Brain microvascular endothelial cell (primary cell): ENCODE measurements at places on chromosomes 12 and 14.

GRCh38 chr12:47819138-47819895, 386 bp downstream of the HDAC7 start:
- no peak for DNase-seq

DNA sequence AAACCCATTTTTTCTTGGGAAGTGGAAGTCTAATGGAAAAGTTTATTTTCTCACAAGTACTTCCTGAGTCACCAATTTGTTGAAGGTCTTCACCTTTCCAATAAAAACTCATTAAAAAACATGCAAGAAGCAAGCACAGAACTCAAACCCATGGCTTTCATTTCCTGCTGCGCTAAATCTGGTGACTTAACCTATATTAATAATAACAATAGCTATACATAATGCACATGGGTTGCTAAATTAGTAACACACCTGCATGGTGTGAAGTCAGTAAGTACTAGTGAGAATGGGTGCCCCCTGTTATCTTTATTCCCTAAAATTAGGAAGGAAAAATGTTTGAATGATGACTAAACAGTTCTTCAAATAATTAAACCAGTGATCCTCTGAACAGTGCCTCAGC, 52.3 kb downstream of the PPP2R5C start:
- DNase-seq: no peak

GRCh38 chr14:68133856-68134255, 314.3 kb downstream of the RAD51B start:
- no peak for DNase-seq

DNA sequence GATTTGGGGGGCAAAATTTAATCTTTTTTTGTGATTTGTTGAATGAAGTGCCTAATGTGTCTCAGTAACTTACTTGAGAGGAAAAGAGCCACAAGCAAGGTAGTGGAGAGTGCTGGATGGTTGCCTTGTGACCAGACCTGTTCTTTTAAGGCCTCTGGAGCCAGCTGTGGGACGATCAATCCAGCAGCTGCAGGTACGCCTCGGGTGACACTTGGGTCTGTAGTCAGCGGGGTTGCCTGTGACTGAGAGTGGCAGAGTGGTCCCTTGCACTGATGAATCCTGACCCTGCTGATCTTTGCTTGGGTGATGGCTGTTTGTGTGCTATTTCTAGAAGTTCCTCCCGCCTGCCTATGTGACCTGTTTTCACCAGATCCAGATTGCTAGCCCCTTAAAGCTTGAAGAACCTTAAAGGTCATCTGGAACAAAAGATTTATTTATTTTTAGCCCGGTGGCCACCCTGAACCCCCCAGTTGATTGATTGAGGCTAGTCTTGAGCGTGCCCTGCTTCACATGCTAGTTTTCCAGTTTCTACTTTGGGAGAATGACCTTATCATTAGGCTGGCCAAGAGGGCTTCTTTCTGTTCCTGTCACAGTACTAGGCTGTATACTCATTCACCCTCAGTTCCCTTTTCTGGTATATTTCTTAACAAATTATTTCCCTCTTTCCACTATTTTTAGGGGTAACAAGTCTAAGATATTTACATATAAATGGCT, 23.2 kb downstream of the PRKCH start:
- DNase-seq: no peak

DNA sequence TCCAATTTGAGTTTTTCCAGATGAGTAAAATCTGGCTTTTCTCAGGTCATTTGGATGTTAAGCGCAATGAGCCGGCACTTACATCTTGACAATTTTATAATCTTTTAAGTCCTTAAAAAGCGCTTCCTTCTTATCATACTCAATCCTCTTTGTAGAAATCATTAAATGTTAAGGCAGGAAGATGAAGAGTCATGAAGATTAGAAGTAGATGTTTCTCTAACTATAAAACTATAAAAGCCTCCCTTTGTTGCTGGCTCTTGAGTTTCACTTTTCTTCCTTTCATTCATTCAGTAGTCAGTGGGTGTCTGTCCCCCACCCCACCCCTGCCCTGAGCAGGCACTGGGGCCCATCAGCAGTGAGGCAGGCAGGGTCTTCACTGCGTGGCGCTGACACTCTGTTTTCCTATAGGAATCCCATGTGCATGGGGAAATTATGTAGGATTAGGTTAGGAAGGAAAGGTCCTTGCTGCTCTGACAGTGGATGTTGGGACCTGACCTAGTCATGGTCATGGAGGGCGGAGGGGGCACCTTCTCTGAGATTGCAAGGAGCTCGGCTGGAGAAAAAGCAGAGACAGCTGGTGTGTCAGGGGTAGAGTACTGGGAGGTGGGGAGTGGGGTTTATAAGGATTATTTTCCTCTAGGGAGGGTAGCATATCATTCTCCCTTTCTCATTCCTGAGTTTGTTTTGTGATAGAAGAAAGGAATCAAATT, 65.8 kb downstream of the CCDC92 start:
- no peak for DNase-seq

DNA sequence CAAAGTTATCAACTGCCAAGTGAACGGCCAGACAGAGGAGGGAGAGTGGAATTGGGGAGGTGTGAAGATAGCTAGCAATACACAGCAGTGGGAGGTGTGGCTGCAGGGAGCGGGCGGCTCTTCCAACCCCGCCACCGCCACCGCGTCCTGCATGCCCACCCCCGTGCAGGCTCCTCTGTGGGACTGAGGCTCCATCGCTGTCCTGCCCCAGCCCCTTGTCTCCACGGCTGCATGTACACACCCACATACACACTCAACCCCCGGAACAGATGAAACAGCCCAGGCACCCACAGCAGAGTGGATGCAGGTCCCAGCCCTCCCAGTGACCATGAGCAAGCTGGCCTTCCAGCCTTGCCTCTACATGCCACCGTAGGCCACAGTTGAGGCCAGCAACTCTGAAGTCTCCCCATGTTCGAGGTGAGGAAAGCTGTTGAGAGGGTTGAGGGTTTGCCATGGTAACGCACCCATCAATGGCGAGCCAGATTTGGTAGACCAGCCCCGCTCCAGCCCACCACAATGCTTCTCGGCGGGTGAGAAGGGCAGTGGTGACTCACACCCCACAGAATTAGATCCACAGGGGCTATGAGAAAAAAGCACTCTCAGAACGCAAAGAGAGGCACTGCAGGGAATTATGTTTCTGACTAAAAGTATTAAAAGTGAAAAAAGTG, 39.3 kb downstream of the PITPNM2 start:
- peak; percentile 80 for DNase-seq

- DNase-seq: no peak
These were observed 247.3 kb upstream of the FKBP4 start for GRCh38 chr12:2547273-2548044.

DNA sequence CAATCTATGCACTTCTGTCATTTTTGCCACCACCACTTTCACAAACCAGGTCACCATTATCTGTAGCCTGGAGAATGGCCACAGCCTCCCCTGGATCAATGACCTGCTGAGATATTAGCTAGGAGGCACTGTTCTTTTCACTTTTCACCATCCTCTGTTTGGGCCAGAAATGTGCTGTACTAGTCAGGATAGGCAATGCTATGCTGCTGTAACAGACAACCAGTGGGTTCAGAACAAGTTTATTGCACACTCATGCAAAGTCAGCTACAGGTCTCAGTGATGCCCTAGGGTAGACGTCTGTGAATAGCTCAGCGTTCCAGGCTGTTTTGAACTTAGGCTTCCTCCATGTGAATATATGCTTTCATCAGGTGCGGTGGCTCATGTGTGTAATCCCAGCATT, 231.5 kb downstream of the SUDS3 start:
- DNase-seq: no peak

- DNase-seq: no peak
These were observed 934.9 kb downstream of the LRFN5 start for GRCh38 chr14:42541535-42542001.

- no peak for DNase-seq
These were observed 23.1 kb downstream of the DNAL1 start for GRCh38 chr14:73667854-73668253.

GRCh38 chr12:105018012-105018411, 31.9 kb downstream of the NOPCHAP1 start:
- no peak for DNase-seq
